ENCODE measurements at places on chromosomes 2 and 18. TPM values are rescaled to one million over a fixed set of nuclear protein-coding genes. Genes with fewer than 3 reads are reported as not detected.

HRH4 gene
- 0.07 TPM for total RNA-seq

PROKR1 gene
- not detected for total RNA-seq

ERBB4 gene
- total RNA-seq = not detected

DNA sequence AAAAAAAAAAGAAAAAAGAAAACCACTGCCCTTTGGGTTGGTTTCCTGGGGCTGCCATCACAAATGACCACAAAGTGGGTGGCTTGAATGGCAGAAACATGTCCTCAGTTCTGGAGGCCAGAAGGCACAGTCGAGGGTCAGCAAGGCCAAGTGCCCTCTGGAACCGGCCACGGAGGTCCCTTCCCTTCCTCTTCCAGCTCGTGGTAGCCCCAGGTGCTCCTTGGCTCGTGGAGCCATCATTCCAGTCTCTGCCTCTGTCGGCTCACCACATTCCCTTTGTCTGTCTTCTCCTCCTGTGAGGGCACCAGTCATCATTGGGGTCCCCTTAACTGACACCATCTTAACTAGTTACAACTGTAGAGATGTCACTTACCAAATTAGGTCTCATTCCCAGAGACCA lies 8.5 kb upstream of the NFATC1 start:
- DNase-seq = no peak

DNA sequence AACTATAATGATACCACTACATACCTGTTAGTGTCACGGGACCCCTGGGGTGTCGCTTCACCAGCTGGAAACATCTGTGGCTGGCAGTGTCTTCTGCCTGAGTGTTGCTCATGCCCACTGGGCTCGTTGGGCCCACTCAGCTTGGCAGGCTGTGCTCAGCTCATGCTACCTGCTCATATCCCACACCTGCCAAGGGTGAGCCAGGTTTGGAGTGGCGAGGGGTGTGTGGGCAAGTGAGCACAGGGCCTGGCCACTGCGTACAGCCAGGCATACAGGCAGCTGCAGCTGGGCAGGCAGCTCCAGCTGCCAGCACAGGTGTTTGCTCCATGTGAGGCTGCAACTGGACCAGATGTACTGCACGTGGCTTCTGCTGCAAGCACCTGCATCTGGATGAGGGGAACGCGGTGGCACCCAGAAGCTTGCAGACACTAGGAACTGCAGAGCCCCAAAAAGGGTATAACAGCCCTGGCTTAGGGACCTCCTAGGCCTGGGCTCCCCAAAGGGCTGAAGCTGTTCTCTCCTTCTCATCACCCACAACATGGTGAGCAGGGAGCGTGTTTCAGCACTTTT lies 70.1 kb downstream of the SUCLG1 start:
- DNase-seq = no peak

DNA sequence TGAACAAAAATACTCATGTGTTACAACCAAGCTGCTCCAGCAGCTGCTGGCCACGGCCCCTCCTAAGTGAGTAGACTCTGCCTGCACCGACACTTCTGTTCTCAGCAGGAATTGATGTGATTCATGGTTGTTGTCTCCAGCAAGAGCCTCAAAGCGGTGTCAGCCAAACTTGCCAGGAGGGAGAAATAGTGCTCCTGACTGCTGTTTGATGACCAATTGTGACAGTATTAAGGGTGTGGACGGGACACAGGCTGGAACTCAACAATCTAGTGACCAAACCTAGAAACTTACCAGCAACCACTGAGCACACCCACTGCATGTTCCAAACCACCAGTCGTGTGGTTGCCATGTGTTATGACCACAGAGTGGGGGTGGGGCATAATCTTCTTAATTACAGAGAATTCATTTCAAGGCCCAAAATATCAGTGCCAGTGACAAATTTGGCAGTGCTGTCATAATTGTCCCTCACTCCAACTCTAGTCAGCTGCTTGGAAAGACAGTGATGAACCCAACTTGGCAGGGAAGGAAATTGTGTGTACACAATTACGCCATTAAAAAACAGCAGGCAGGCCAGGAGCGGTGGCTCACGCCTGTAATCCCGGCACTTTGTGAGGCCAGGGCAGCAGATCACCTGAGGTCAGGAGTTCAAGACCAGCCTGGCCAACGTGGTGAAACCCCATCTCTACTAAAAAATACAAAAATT lies 30.4 kb downstream of the FBLN7 start:
- DNase-seq = no peak
